ACHN (cell line): ENCODE measurements at places on chromosomes 2 and 18.

- no peak for DNase-seq
These were observed 855.8 kb upstream of the FANCL start for GRCh38 chr2:59096973-59097372.

- no peak for DNase-seq
These were observed 236.8 kb downstream of the SETBP1 start for GRCh38 chr18:44917216-44918141.

DNA sequence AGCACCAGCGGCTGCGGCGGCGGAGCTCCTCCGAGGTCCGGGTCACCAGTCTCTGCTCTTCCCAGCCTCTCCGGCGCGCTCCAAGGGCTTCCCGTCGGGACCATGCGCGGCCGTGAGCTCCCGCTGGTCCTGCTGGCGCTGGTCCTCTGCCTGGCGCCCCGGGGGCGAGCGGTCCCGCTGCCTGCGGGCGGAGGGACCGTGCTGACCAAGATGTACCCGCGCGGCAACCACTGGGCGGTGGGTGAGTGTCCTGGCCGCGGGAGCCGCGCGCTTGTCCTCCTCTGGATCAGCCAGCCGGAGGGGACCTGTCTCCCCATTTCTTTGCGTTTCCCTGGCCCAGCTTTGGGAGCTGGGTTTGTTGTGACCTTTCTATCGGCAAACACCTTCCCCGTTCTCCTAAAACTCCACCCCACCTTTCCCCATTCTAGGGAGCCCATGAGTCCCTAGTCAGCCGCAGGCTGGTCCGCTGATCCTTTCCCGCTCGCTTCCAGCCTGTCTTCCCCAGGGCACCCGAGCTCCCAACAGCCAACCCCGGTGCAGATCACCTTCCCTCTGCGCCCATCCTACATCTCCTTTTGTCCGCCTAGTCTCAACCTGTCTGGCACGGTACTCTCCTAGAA, 316 bp downstream of the GRP start:
- no peak for DNase-seq

- no peak for DNase-seq
These were observed 51.4 kb upstream of the ZNF516 start for GRCh38 chr18:76546436-76546835.

- DNase-seq: peak; percentile 81
These were observed 1.1 kb upstream of the SEH1L start for GRCh38 chr18:12946549-12947284.

DNA sequence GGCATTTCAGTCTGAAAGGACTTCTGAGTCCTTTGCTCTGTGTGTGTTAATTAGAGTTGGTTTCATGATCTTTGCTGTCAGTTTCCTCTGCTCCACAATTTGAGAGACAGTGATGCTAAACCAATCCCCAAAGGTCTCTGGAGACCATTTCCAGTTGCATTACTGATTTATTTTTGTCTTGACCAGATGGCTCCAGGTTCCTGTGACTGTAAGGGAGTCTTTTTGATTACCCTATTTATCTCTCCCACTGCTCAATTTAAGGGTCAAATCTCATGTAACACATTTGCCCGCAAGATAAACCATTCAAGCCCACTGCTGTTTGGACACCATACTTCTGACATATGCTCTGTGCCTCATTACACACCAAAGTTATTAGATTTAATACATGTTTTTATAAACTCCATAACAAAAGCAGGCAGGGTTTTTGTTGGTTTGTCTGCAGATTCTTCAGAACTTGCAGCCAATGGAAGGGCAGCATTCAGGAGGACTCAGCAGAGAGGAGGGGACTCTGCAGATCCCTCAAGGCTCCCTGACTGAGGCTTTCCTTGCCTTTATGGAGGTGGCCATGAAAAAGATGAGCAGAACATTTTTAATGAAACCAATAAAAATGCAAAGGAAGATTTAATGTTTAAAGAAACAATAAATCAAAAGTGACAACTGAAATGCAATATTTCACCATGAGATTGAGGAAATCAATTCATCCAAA, 889.3 kb upstream of the CELF4 start:
- no peak for DNase-seq

- no peak for DNase-seq
These were observed 118.3 kb upstream of the DNAJC10 start for GRCh38 chr2:182597570-182598295.

DNA sequence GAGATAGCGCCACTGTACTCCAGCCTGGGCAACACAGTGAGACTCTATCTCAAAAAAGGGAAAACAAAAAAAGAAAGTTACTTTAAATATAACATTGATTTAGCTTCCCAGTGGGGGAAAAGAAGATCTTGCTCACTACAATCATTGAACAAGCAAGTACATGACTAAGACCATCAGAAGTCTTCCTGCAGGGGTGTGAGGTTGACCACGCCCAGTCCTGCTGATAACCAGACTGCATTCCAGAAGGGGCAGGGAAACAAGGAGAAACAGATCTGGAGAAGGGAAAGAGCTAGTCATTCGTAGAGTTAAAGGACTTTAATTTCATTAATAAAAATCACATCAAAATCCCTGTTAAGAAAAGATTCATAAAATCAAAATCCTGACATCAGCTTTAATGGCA, 77.5 kb downstream of the EPHA4 start:
- DNase-seq: no peak

- no peak for DNase-seq
These were observed 23.2 kb upstream of the IMP4 start for GRCh38 chr2:130319536-130319935.

- peak; percentile 19 for DNase-seq
These were observed 19.6 kb upstream of the KCNJ13 start for GRCh38 chr2:232795920-232796319.

GRCh38 chr2:129334696-129335410, 644.6 kb upstream of the RAB6C start:
- no peak for DNase-seq

DNA sequence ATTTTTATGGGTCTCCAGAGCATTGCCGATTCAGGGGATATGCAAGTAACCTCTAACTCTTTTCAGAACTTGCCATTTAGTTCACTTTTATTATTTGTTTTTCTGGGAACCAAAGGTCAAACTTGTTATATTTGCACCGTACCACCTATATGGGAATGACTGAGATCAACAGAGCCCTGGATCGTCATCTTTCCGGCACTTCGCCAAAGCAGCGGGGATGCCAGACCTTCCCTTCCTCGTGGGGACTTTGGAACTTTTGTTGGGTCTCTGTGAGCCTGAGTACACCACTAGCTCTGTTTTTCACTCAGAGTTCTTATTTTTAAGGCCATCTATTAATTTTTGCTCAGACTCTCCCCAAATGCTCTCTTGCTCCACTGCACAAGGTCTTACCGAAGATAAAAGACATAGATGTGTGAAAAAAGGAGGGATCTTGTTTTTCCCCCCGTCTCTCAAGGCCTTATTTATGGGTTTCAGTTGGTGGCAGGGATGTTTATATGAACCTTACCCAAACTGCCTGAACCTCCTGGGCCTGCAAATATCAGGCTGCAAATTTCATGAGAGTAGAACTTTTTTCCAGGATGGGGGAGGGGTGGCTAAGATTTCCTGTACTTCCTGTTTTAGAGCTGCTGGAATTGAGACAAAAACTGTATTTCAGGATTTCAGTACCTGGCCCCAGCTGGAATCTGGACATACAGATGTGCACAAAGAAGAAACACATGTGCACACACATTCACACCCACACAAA, 350.3 kb downstream of the HRH4 start:
- DNase-seq: no peak

DNA sequence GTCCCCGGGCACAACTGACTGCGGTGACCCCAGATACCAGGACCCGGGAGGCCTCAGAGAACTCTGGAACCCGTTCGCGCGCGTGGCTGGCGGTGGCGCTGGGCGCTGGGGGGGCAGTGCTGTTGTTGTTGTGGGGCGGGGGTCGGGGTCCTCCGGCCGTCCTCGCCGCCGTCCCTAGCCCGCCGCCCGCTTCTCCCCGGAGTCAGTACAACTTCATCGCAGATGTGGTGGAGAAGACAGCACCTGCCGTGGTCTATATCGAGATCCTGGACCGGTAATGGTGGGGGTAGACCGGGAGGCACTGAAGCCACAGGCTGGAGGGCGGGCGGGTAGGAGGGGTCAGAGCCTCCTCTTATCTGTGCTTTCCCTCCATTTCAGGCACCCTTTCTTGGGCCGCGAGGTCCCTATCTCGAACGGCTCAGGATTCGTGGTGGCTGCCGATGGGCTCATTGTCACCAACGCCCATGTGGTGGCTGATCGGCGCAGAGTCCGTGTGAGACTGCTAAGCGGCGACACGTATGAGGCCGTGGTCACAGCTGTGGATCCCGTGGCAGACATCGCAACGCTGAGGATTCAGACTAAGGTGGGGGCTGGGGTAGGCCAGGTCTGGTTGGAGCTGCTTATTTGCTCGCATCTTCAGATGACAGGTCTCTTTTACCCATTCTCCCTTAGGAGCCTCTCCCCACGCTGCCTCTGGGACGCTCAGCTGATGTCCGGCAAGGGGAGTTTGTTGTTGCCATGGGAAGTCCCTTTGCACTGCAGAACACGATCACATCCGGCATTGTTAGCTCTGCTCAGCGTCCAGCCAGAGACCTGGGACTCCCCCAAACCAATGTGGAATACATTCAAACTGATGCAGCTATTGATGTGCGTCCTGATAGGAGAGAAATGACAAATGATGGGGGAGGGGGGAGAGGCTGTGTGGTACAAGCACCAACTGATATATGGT, 780 bp downstream of the HTRA2 start:
- peak; percentile 17 for DNase-seq

DNA sequence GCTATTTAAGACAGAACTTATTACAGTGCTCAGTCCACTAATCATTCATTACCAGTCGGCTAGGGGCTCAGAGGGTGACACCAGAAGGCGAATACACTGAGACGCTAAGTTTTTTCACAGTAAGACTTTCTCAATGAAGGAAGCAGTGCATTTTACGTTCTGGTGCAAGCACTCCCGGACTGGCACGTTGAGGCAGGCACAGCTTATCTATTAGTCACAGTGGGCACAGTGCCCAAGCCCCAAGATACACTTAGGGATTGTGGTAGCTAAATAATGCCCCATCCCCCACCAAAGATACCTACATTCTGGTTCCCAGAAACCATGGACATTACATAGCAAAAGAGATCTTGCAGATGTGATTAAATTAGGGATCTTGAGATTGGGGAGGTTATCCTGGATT, 32.6 kb upstream of the BCL11A start:
- no peak for DNase-seq

DNA sequence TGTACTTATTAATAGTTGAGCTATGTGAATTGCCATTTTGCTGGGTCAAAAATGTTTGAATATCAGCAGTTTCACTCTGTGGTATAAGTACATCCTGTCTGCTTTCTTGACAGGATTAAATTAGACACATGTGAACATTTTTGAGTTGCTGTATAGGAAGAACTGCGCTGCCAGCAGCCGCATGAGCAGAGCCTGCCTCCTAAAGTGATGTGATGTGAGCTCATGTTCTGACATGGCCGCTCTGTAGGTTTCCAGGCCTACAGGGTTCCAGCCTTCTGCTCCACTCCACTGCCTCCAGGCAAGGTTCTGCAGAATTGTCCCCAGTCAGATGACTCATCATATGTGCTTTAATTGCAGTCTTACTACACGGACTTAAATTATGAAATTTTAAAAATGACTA, 119.7 kb upstream of the NFATC1 start:
- DNase-seq: no peak

DNA sequence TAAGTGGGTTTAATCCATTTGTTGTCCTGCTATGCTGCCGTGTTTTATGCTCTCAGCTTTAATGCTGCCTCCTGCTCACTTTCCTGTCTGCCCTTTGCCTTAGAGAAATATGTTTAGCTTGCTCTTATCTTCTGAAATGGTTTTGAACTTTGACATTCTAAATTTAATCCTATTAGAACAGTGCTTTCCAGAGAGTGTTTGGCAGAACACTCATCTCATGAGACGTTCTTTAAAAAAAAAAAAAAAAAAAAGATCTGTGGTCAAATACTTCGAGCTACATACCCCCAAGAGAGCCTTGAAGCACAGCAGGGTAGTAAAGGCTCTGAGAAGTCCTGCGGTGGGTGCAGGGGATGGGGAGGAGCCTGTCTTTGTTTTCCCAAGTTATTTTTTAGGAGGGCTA, 161.3 kb downstream of the SPP2 start:
- peak; percentile 17 for DNase-seq

- DNase-seq: no peak
These were observed 233.7 kb downstream of the DSEL start for GRCh38 chr18:67282796-67283195.

GRCh38 chr2:161418715-161419637, 2.9 kb downstream of the TBR1 start:
- no peak for DNase-seq

DNA sequence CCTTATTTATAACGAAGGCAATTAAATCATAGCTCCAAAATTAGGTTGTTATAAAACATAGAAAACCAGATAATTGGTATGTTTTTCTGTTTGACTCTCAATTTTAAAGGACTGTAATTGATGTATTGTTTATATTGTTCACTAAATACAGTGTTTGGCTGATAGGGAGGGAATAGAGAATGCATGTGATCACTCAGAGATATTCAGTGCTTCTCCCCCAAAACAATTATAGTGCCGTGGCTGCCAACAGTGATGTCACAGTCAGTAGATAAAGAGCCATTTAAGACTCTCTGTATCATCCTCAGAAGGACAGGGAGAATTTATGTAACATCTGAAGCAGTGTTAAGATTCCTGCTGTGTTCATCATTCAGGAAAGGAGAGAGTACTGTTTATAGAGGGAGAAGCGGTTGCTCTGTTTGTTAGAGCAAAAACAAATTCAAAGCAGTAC, 69.6 kb downstream of the PHLPP1 start:
- no peak for DNase-seq

- no peak for DNase-seq
These were observed 89.5 kb downstream of the PXDN start for GRCh38 chr2:1654696-1655374.

- peak; percentile 5 for DNase-seq
These were observed 14.7 kb upstream of the EML6 start for GRCh38 chr2:54708584-54709335.

- no peak for DNase-seq
These were observed 20.3 kb downstream of the KCNG2 start for GRCh38 chr18:79818036-79818435.

DNA sequence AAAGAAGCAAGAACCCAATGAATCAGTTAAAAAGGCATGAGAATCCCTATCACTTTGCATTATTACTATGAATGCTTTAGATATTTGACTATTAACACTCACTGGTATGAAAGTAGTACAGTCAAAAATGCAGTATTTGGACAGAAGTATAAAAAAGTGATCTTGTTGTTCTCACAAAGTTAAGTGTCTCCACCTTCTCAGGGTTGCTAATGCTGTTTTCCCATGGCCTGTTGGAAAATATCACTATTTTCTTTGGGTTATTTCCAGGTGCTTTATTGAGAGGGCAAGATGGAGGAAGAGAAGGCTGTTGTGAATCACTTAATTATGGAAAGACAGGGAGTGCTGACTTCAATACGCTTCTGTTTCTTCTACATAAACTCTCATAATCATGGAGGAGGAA, 13.6 kb upstream of the CREB1 start:
- DNase-seq: no peak

DNA sequence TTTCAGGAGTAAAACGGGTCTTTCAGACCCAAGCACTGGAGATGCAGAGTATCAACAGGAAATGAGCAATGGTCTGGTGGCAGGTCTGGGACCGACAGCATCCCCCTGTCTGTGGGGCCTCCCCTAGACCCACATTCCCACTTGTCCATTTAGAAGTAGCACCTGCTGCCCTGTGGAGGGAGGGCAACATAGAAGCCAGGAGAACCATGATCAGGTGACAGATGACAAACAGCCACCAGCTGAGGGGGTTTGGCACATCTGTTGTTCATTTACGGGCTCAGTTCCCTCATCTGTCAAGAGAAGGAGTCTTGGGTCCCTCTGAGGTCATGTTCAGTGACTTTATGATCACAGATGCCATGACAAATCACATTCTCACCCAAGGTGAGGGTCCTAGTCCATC, 77.9 kb upstream of the SLC66A3 start:
- no peak for DNase-seq

- DNase-seq: peak; percentile 69
These were observed 56.7 kb downstream of the CYRIA start for GRCh38 chr2:16608661-16609643.
